HCT116 (cell line): ENCODE measurements at places on chromosomes 5 and 9.

DNA sequence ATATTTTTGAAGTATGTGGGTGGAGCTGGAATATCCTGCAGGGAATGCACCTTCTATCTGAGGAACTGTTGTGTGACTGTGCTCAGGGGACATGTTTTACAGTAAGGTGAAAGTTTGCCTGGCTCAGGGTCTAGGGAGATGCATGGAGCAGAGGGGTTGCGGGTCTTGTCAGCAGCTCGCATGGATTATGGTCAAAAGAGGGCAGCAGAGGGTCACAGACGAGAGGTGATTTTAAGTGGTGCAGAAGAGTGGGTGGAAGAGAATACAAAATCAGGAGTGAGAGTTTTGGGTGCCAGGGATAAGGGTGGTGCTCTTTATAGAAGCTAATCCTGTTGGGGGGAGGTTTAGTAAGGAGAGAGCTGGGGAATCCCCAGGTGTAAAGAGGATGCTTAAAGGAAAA is 53.5 kb upstream of the GRIN3A start:
- peak; percentile 10 for DNase-seq

DNA sequence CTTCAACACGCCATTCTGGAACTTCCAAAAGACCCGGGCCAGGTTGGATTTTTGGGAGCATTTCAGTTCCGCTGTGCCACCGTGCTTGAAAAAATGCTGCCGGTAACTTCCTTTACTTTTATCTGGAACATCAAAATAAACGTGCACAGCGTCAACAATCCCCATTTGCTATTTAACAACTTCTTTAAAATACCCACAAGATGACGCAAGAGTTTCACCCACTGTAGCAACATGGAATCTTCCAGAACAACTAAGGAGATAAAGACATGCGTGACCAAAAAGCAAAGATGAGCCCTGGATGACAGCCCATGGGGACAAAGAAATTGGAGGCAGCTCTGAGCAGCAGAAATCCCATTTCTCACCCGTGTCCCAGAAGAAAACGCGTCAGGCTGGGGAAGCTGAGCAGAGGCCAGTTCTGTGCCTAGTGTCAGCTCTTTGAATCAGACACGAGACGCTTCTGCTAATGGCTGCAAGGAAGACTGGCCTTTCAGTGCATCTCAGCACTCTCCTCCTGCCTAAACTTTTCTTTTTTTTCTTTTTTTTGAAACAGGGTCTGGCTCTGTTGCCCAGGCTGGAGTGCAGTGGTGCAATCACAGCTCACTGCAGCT is 61.3 kb downstream of the SECISBP2 start:
- DNase-seq = no peak

- DNase-seq = peak; percentile 32
Measured at GRCh38 chr5:142143878-142144277, 35.3 kb downstream of the NDFIP1 start.

DNA sequence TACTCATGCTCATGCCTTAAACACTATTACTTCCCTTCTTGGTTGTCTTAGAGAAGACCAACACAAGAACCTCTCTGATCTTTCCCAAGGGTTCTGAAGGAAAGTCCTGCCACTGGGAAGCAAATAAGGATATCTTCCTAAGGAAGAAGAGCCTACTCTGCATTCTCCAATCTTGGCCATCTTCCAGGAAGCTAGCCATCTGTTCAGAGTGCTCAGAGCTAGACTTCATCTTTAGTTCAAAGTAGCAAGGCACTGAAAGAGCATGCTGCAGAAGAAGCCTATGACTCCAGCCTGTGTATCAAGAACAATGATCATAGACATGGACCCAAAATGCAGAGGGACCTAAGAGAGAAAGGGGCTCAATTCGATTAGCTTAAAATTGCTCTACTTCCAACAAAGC is 114.7 kb downstream of the KIAA0825 start:
- DNase-seq = no peak

GRCh38 chr9:104810421-104811339 is 46.8 kb downstream of the NIPSNAP3B start:
- DNase-seq = no peak

DNA sequence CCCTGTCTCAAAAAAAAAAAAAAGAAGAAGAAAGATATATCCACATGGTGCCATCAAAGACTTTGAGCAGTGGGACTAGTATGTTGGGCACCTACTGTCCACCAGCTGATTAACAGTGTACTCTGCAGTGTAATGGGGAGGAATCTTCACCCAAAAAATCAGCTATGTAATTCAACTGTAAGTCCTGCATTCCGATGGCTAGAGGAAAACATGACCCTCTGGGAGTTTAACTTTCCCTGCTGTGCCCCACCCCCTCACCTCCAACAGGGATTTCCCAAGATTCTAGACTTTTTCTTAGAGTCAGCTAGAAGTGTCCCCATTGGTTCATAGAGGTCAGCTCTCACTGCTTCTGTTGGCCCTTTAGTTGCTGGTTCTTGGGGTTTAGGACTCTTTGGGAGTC is 221.2 kb upstream of the CLINT1 start:
- no peak for DNase-seq

DNA sequence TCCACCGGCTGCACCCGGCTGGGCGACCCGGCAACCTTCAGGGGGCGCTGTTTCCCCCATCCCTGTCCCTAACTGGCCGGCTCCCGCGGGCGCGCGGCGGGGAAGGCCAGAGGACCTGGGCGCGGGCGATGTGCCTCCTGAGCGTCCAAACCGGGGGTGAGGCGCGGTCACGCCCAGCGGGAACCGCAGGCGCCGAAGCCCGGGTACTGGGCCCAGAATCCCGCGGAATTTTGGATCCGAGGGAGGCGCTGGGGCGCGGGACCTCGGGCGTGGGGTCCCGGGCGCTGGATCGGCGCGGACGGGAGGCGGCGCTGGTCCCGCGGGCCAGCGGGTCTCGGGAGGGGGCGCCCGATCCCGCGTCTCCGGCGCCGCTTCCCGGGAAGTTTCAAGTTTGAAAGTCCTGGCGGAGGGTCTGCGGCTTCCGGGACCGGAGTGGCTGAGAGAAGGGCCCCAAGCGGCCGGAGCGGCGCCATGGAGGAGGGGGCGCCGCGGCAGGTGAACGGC is at the start of gene PKN3:
PKN3 (plus strand) TSS at position 59 of the 504 bp plus-strand sequence; CDS start at position 472, 413 bp downstream.
- peak; percentile 69 for DNase-seq

DNA sequence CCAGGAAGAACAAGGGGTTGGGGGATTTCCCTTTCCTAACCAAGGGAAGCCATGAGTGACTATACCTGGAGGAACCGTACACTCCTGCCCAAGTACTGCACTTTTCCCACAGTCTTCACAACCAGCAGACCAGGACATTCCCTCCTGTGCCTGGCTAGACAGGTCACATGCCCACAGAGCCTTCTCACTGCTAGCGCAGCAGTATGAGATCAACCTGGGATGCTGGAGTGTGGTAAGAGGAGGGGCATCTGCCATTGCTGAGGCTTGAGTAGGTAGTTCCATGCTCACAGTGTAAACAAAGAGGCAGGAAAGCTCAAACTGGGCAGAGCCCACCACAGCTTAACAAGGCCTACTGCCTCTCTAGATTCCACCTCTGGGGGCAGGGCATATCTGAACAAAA is 35.9 kb downstream of the SAXO1 start:
- no peak for DNase-seq

- DNase-seq = no peak
Measured at GRCh38 chr5:38297830-38298608, 39.7 kb downstream of the EGFLAM start.

- no peak for DNase-seq
Measured at GRCh38 chr5:96642281-96642640, 19.9 kb upstream of the CAST start.

GRCh38 chr9:1253064-1253979 is 203.2 kb downstream of the DMRT2 start:
- DNase-seq = no peak

GRCh38 chr9:33676746-33677505 is 118.4 kb upstream of the PRSS3 start:
- DNase-seq = no peak

DNA sequence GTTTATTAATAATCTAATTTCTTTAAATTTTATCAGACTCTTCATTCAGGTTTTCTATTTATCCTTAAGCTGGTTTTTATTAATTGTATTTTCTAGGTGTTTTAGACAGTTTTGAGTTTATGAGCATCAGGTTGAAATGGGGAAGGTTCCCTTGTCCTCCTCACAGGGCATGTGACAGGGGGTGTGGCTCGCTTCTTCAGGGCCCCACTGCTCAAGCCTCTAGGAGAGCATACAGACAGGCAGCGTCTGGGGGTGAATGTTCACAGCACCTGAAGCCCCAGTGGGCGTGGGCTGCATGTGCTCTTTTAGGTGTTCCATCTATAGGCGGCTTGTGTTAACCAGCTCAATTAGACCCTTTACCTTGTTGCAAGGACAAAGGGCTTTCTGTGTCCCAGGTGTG is 78.2 kb upstream of the RUFY1 start:
- no peak for DNase-seq

- DNase-seq = peak; percentile 44
Measured at GRCh38 chr9:87324613-87325194, 173.0 kb upstream of the DAPK1 start.

DNA sequence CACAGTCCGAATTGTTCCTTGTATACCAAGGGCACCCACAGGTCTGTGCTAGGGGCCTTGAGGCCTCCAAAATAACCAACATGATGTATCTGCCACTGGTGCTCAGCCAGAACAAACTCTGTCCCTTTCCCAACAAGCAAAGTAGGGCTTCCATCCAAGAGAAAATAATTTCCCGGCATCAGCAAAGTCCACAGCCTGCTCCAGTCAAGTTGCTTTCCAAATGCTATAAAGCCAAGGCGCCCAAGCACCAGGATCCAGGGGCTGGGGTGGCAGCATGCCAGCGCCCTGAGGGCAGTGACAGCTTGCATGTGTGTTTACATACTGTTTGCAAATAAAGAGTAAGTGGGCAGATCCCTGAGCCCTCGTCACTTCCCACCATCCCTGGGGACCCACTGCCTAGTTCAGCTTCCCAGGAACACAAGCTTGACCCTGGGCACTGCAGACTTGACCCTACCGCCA is 155.9 kb downstream of the ERCC6L2 start:
- no peak for DNase-seq

DNA sequence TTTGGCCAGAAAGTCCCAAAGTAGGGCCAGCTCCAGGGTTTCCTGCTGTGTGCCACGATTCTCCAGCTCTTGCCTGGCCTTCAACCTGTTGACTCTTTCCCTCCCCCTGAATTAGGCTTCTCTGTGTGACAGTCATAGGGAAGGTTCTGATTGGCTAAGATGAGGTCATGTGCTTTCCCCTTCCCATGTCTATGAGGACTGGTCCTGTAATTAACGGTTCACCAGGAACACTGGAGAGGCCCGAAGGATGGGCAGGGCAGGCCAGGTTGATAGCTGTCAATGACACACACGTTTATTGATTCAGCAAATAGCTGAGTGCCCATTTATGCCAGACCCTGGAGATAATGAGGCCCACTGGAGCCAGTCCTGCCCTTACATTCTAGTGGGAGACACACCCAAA is 9.0 kb upstream of the PRR7 start:
- no peak for DNase-seq

- no peak for DNase-seq
Measured at GRCh38 chr5:144060598-144060997, 109.9 kb downstream of the YIPF5 start.

DNA sequence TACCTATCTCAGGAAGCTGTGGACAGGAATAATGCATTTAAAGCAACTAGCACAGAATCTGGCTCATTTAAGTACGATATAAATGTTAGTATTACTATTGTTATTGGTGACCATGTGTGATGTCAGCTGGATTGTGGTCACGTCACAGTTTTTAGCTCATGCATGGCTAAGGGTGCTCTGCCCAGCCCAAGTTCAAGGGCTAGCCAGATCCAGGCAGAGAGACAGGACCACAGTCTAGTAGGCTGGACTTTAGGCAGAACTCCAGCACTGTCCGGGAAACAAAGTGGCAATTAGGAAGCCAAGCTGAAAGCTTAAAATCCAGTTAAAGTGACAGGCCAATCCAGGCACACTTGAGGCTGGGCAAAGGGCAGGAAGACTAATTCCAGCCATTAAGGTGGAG is 273.6 kb downstream of the ADAMTSL1 start:
- no peak for DNase-seq

DNA sequence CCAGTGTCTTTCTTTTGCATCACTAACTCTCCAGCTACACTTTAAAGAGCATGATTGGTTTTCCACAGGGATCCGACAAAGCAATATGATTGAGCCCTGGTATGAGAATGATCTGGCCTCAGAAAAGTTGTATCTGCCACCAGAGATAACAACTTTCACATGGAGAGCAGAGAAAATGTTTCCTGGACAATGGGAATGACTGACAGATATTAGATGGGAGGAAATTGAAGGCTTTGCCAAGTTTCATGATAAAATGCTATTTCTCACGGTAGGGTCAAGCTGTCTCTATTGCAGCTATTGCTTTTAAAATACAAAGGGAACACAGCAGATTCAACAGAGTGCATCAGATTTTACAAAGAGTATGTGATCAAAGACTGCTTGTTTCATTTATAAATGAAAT is 56.4 kb upstream of the GLIS3 start:
- no peak for DNase-seq

- no peak for DNase-seq
Measured at GRCh38 chr5:147538236-147538635, 28.4 kb upstream of the DPYSL3 start.

- no peak for DNase-seq
Measured at GRCh38 chr5:161138751-161139455, 286.9 kb upstream of the ATP10B start.

- no peak for DNase-seq
Measured at GRCh38 chr9:127264462-127265219, at the start of gene GARNL3. Gene GARNL3, plus strand, starts transcription at chr9:127264774. Its CDS starts 104 bp downstream, at chr9:127264878.

GRCh38 chr9:123414204-123414603 is 58.2 kb downstream of the CRB2 start:
- DNase-seq = no peak

DNA sequence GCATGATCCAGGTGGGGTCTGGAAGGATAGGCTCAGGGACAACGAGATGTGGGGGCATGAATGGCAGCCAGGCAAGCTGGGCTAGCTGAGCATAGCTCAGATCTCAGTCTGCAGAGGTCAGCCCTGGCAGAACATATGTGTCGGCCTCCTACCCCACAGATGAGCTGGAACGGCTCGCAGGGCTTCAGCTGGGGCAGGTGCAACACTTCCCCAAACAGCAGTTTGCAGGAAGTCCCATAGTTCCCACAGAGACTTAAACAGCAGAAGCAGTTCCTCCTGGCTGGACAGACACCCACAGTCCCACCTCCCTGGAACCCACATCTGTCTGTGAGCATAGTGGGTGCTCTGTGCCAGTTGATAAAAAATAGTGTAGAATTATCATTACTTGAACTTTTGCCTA is 404.6 kb downstream of the GADD45G start:
- no peak for DNase-seq

- no peak for DNase-seq
Measured at GRCh38 chr5:31192442-31192841, 1.0 kb upstream of the CDH6 start.
